Hematopoietic multipotent progenitor cell treated with erythropoietin and hydrocortisone succinate and interleukin-3 and kit ligand, for 8 days (in vitro differentiated cells): ENCODE measurements at places on chromosomes 4 and X.

DNA sequence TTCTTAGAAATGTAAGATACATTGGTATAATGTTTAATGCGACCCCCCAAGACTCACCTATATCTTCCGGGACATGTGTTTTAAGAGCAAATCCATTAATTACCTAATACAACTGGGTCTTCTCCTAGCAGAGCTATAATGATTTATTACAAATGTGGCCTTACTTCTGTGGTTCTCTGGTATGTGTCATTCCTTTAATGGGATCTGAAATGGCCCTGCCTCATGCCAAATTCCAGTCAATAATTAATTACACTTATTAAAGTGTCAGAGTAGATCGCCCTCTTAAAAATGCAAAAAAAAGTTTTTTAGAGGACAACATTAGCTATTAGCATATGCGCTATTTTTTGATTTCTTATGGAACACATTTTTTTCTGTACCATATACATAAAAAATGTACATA, 17.0 kb downstream of the HPSE start:
- no peak for DNase-seq

DNA sequence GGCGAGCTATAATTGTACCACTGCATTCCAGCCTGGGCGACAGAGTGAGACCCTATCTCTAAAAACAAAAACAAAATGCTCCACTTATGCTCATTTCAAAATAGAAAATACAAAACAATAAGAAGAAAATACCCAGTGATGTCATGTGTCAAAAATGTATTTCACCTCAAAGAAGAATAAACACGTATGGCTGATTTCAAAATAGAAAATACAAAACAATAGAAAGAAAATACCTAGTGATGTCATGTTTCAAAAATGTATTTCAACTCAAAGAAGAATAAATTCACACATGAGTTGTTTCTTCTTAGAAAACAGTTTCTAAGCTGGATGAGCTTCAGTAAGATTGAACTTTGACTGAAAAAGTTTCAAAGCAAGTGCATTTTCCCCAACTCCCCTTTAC, 20.3 kb upstream of the PDCL2 start:
- DNase-seq: no peak

DNA sequence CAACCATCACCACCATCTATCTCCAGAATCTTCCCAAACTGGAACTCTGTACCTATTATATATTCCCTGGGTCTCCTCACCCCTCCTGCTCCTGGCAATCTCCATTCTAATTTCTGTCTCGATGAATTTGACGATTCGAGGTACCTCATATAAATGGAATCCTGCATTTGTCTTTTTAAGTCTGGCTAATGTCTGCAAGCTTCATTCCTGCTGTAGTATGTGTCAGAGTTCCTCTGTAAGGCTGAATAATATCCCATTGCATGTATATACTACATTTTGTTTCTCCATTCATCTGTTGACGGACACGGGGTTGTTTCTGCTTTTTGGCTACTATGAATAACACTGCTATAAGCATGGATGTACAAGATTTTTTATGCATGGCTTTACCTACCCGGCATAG, 19.5 kb downstream of the PRKG2 start:
- no peak for DNase-seq

- DNase-seq: no peak
Measured at GRCh38 chr4:34245276-34245675, 1999.0 kb downstream of the ARAP2 start.

- DNase-seq: no peak
Measured at GRCh38 chrX:153353416-153353815, 19.5 kb downstream of the ZNF275 start.

DNA sequence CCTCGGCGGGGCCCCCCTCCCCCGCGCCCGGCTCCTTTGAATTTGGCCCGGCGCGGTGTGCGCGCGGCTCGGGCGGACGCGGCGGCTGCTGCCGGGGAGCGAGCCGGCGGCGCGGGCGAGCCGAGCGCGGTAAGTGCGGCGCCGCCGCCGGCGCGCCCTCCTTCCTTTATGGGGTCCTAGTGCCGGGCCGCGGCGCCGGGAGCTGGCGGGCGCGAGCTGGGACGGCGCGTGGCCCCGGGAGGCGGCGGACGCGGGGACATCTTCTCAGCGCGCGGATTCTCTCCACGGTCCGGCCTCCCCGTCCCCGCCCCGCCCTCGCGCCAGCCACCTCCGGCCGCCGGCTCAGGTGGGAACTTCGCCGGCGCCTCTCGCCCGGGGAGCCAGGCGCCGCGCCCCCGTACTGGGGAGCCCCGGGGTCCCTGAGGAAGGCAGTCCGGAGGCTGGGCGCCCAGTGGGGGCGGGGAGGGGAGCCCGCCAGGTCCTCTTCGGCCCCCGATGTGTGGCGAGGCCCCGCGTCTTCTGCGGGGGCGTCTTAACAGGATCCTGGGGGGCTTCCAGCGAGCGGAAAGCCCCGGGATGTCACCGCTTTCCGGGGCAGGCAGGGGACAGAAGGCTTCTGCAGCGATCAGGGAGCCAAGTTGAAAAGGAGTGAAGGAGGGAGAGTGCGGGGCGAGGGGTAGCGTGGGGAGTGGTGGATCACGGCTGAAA, 98.4 kb upstream of the TENM3 start:
- no peak for DNase-seq

- DNase-seq: no peak
Measured at GRCh38 chr4:152467101-152467500, 68.8 kb downstream of the FBXW7 start.

DNA sequence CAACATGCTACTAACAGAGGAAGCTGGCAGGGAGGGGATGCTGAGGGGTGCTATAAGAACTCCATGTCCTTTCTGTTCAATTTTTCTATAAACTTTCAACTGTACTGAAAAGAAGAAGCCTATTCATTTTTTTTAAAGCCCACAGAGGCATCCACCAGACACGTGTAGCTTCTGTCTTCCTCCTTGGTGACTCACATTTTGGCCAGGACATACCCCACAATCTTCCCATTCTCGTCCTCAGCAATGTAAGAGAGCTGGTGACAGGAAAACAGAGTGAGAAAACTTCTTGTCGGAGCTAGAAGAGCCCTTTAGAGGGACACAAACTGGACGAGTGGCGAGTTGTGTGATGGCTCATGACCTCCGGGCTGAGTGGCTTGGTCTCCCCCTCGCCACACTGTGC, 1.1 kb downstream of the NAA10 start:
- no peak for DNase-seq

- DNase-seq: no peak
Measured at GRCh38 chr4:114727461-114727860, 128.9 kb downstream of the UGT8 start.

GRCh38 chrX:2913118-2913517, 16.0 kb downstream of the ARSD start:
- no peak for DNase-seq

GRCh38 chr4:76322236-76322635, 15.7 kb downstream of the STBD1 start:
- no peak for DNase-seq

DNA sequence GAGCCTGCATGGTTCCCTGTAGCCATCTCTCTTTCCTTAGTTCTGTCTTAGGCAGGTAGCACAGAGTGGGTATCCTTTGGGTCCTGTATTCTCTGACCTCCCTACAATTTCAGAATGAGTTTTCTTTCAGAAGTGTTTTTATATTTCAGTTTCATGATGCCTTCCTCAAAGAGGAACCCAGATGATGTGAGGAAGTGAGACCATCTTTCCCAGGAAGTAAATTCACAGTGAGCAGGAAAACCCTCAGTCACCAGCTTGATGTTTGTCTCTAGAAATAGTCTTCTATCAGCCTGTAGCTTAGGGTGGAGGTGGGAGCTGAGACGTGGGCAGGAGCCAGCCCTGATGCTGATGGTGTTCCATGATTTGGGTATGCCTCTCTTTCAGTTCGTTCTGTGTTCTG, 16.9 kb downstream of the PLAC1 start:
- DNase-seq: no peak

GRCh38 chrX:9464435-9465371, at the start of gene TBL1X:
Gene TBL1X (plus strand): TSS chrX:9465058. CDS start chrX:9653587, 188,529 bp downstream.
- peak; percentile 41 for DNase-seq

- no peak for DNase-seq
Measured at GRCh38 chr4:8840006-8840793, 31.4 kb downstream of the HMX1 start.

DNA sequence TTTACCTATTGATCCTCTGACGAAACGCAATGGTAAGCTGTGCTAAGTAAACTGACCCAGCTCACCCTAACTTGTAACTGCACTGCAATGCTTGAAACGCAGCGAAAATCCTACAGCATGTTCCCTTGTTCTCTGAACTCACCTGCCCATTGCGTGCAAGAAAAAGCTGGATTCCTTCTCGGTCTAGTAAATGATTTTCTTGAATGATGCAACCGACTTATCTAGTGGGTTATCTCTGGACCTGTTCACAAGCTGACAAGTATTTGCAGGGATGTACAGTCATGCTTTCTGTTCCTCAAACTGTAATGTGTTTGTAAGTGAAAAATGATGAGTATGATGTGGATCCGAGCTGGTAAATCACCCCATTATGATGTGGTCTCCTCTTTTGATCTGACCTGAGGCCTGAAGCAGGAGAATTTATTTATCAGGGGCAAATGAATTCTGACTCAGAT, 140.1 kb downstream of the BTC start:
- DNase-seq: no peak

- DNase-seq: peak; percentile 25
Measured at GRCh38 chr4:177287255-177287654, 22.4 kb upstream of the NEIL3 start.

GRCh38 chr4:118296729-118297128, 56.1 kb downstream of the PRSS12 start:
- no peak for DNase-seq

- no peak for DNase-seq
Measured at GRCh38 chrX:120797188-120797851, 78.3 kb downstream of the CT47B1 start.

DNA sequence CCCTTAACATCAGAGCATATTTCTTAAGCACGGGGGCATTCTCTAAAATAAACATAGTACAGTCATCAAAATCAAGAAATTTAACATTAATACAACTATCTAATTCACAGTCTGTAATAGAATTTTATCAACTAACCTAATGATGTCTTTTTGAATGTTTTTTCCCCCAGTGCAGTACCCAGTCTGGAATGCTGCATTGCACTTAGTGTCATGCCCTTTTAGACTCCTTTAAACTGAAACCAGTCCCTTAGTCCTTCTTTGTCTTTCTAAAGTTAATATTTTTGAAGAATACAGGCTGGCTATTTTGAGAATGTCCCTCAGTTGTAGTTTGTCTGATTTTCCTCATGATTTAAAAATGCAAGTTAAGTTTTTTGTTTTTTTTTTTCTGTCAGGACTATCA, 9.5 kb downstream of the ENPEP start:
- no peak for DNase-seq

- no peak for DNase-seq
Measured at GRCh38 chr4:185122681-185123345, 20.3 kb upstream of the SLC25A4 start.

DNA sequence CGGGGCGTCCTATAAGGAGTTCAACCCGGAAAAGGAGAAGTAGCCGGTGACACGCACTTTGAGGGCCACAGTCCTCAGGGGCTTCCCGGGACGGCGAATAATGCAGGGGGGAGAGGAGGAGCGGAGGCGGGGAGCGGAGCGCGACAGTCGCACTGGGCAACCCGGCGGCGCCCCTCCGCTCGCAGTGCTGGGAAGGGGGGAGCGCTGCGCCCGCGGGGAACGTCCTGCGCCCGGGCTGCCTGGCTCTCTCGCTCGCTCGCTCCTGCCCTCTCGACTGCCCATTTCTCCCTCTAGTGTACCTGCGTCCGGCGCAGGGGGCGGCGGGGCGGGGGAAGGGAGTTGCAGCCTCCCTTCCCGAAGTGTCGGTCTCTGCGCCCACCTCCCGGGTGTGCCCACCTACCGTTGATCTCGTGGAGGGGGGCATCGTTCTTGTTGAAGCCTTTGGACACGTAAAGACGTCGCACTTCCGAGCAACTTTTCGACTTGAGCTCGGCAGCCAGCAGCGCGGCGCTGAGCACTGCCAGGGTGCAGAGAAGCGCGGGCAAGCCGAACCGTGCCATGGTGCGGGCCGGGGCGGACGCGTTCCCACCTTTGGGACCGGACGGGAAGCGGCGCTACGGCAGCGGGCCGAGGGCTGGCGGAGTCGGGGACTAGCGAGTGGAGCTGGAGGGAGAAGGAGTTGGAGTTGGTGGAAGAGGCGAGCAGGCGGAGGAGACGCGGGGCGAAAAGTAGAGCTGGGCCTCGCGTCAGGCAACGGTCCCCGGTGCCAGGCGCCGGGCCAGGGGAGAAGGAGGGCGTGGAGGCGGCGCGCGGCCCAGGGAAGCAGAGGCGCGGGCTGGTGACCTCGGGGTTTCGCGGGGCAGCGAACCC, 648 bp downstream of the GPC4 start:
- DNase-seq: no peak

GRCh38 chr4:154559494-154560418, 3.1 kb upstream of the FGB start:
- DNase-seq: peak; percentile 71

DNA sequence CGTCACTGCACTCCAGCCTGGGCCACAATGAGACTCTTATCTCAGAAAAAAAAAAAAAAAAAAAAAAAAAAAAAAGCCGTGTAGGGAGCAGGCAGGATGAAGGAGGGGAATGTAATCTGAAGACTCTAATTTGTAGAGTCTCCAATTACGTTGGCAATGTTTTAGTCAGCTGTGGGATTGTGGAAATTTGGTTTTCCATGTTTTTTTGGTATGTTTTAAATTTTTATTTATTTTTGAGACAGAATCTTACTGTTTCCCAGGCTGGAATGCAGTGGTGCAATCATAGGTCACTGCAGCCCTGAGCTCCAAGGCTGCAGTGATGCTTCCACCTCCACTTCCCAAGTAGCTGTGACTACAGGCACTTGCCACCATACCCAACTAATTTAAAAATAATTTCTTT, 56.5 kb downstream of the NSD2 start:
- no peak for DNase-seq

GRCh38 chr4:108453366-108453765, 167.0 kb upstream of the RPL34 start:
- no peak for DNase-seq

GRCh38 chr4:127788517-127788916, 6.4 kb downstream of the HSPA4L start:
- peak; percentile 41 for DNase-seq

GRCh38 chr4:108775921-108776320, 13.1 kb upstream of the ETNPPL start:
- DNase-seq: no peak

GRCh38 chr4:85886665-85887064, 411.7 kb downstream of the ARHGAP24 start:
- no peak for DNase-seq

- DNase-seq: peak; percentile 98
Measured at GRCh38 chr4:38667085-38667893, 3.3 kb downstream of the KLF3 start.
